Immature natural killer cell (primary cell): ENCODE measurements at places on chromosomes 7 and 10. TPM values are rescaled to one million over a fixed set of nuclear protein-coding genes. Genes with fewer than 3 reads are reported as not detected.

GRCh38 chr7:155965010-155965409 is 152.7 kb upstream of the SHH start:
- DNase-seq: no peak

DNA sequence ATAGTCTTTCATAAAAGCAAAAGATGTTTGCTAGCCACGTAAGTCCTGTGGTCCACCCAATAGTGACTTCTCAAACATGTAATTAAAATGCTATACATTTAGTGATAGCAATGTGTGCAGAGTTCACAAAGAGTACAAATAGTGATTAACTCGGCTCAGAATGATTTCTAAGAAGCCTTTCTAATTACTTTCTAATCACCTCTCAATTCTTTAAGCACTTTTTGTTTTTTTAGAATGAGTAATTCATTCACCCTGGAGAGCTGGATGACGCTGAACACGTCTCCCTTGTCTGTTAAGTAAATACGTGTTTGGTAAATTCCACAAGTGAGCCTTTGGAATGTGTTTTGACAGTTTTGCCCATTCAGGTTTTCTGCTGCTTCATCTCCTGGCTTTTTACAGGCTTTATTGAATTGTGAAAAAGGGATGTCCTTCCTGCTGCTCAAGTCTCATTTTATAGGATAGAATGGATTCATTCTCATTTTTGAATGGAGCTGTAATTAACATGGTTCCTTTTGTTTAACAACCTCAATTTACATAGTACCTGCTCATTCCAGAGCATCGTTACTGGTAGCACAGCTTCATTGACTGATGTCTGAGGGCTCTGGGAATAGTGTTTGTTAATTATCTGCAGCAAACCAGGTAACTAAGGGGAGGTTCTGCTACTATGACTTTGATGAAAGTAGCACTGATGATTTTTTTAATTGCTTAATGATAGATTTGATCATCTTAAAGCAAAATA is 212.1 kb downstream of the VTI1A start:
- DNase-seq: no peak

DNA sequence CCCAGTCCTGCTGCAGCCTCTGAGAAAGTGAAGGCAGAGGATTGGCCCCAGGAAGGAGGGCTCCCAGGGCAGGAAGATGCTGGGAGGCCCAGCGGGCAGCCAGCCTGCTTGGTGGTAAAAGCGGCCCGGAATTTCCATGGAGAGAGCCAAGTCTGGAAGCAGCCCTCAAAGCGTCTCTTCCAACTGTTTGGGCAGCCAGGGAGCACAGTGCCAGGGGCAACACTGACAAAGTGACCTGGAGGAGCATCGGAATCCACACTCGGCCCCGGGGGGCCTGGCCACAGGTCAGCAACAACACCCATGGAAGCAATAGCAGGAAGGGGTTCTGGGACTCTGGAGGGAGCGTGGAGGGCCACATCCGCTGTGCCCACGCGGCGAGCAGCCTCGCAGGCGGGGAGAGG is 63.2 kb upstream of the FGFR2 start:
- no peak for DNase-seq

LIPM gene
- polyA plus RNA-seq: not detected

DNA sequence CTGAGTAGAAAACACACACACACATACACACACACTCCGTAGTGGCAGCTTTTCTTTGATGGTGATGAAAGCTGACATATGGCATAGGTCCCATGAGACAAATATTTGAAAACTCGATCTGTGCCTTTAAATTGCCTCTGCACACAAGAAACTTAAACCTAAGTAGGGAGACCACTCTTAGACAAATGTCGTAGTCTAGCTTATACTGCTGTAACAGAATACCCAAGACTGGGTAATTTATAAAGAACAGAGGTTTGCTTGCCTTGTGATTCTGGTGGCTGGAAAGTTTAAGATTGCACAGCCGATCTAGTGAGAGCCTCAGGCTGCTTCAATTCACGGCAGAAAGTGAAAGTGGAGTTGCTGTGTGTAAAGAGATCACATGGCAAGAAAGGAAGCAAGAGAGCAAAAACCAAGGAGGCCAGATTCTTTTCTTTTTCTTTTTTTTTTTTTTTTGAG is 489.4 kb upstream of the SORCS1 start:
- DNase-seq: no peak

- no peak for DNase-seq
These were observed 13.2 kb downstream of the EPHA1 start for GRCh38 chr7:143395187-143396149.

DNA sequence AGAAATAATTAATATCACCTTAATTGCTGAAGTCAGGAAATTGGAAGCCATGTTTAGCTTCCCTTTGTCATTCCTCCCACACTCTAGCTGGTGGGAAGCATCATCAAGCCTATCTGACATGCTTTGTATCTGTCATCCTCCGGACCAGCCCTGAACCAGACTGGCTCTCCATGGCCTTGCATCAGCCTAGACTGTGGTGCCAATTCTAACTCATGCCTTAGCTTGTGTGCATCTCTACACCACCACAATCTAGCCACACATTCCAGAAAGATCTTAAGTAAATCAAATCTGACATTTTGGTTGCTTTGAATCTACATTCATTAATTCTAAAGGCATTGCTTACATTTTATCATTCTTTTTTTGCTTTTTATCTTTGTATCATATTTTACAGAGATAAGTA is 196.4 kb upstream of the VSTM2A start:
- DNase-seq: no peak
